ENCODE measurements at places on chromosomes 2 and 18. TPM values are rescaled to one million over a fixed set of nuclear protein-coding genes. Genes with fewer than 3 reads are reported as not detected.

GRCh38 chr2:233440714-233441113, 86.4 kb downstream of the DGKD start:
- H3K27ac ChIP-seq: no peak overlapping the region
- no peak overlapping the region for H3K4me3 ChIP-seq
- DNase-seq: no peak
- peaks cover 1% of the 10 kb centered on the region for H3K36me3 ChIP-seq
- no peaks in the 10 kb centered on the region for H3K4me1 ChIP-seq
- no peaks in the 10 kb centered on the region for H3K27me3 ChIP-seq

- peak overlapping the region; percentile 48 for H3K27ac ChIP-seq
- no peaks in the 10 kb centered on the region for H3K27me3 ChIP-seq
- H3K4me1 ChIP-seq: no peaks in the 10 kb centered on the region
- no peak for DNase-seq
These were observed 175.4 kb downstream of the THADA start for GRCh38 chr2:43420389-43420801.

DNA sequence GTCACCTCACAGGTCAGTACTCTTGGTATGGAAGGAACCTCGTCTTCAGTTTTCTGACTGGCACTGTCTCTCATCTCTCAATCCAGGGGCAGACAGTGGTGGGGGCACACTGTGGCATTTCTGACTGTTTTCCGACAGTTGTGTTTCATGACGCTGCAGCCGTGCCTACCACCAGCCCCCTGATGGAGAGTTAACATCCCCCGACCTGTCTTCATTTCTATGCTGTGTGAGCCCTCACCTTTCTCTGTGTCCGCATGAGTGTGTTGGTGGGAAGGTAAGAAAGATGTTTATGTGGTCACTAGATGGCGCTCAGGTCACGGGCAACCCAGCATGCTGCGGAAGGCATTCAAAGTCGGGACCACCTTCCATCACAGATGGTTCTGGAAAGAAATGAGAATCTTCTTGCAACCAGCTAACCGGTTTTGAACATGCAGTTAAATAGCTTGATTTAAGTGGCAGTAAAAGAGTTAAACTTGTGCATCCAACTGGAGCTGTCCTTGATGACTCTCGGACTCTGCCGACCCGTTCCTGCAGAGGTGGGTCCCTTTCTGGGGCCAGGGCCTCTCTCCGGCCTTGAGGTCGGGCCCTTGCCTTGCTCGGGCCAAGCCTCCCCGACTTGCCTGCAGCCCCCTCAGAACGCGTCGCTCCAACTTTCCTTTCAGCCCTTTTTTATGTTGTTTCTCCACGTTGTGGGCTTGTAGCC, 92.4 kb downstream of the DYSF start:
- no peak overlapping the region for H3K27ac ChIP-seq
- DNase-seq: peak; percentile 31
- peaks cover 13% of the 10 kb centered on the region for H3K27me3 ChIP-seq
- H3K4me3 ChIP-seq: no peak overlapping the region

- no peaks in the 10 kb centered on the region for H3K27me3 ChIP-seq
- H3K27ac ChIP-seq: no peak overlapping the region
- no peak for DNase-seq
- H3K4me1 ChIP-seq: no peaks in the 10 kb centered on the region
These were observed 262.6 kb upstream of the THUMPD2 start for GRCh38 chr2:40041422-40042382.

GRCh38 chr2:189751080-189751658, 11.4 kb downstream of the OSGEPL1 start:
- no peaks in the 10 kb centered on the region for H3K27me3 ChIP-seq
- H3K36me3 ChIP-seq: peaks cover 7% of the 10 kb centered on the region
- H3K27ac ChIP-seq: no peak overlapping the region
- no peaks in the 10 kb centered on the region for H3K4me1 ChIP-seq
- no peak for DNase-seq

GRCh38 chr2:74001121-74001520, 16.4 kb downstream of the TET3 start:
- H3K4me1 ChIP-seq: no peaks in the 10 kb centered on the region
- DNase-seq: peak; percentile 2
- H3K4me3 ChIP-seq: no peak overlapping the region

- no peaks in the 10 kb centered on the region for H3K27me3 ChIP-seq
- no peak overlapping the region for H3K27ac ChIP-seq
- no peaks in the 10 kb centered on the region for H3K36me3 ChIP-seq
- H3K4me3 ChIP-seq: no peak overlapping the region
- H3K4me1 ChIP-seq: no peaks in the 10 kb centered on the region
These were observed 416.5 kb upstream of the KCNH7 start for GRCh38 chr2:163255086-163255485.

DNA sequence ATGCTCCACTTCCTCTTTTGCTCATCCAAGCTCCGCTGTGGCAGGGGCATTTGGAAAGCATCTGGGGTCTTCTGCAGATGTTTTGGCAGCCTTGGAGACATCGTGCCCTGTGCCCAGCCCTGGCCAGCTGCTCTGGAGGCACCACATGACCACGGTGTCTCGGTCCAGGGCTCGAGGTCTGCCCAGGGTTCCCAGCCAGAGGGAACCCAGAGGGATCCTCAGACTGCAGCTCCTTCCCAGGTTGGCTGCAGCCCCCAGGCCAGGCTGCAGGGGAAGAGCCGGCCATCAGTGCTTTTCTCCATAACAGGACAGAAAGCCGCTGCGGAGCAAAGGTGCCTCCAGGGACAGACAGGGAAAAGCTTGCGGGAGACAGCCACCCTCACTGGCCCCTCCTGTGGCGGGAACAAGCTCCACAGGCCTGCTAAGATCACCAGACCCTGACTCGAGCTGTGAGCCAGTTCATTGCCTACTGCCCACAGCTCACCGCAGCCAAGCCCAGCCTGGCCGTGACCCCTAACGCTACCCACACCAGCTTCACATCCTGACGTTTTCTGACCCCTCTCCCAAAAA, 74.7 kb downstream of the SMAD7 start:
- no peaks in the 10 kb centered on the region for H3K27me3 ChIP-seq
- H3K36me3 ChIP-seq: no peaks in the 10 kb centered on the region
- no peak overlapping the region for H3K4me3 ChIP-seq
- DNase-seq: no peak

DNA sequence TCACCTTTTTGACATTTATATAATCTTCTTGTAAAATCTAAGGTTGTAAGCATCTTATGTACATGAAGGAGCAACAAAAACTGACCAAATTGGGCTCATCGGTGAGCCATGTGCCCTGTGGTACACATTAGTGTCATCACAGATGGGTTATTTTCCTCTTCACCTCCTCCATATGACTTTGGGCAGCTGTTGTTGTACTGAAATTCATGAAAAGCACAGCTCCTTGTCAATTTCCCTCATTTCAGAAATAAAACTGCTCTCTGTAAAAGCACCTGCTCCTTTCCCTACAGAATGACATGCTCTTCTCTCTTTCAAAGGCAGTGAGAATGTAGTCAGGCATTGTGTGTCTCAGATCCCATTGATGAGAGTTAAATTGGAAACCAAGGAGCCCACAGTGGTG, 42.0 kb downstream of the DTNA start:
- H3K27me3 ChIP-seq: no peaks in the 10 kb centered on the region
- no peak overlapping the region for H3K4me3 ChIP-seq
- no peaks in the 10 kb centered on the region for H3K36me3 ChIP-seq
- H3K27ac ChIP-seq: no peak overlapping the region
- DNase-seq: no peak
- no peaks in the 10 kb centered on the region for H3K4me1 ChIP-seq

GRCh38 chr18:65751155-65752085, 608 bp downstream of the CDH7 start:
- H3K4me1 ChIP-seq: no peaks in the 10 kb centered on the region
- no peak for DNase-seq
- no peaks in the 10 kb centered on the region for H3K36me3 ChIP-seq
- no peak overlapping the region for H3K27ac ChIP-seq
- H3K27me3 ChIP-seq: no peaks in the 10 kb centered on the region

DNA sequence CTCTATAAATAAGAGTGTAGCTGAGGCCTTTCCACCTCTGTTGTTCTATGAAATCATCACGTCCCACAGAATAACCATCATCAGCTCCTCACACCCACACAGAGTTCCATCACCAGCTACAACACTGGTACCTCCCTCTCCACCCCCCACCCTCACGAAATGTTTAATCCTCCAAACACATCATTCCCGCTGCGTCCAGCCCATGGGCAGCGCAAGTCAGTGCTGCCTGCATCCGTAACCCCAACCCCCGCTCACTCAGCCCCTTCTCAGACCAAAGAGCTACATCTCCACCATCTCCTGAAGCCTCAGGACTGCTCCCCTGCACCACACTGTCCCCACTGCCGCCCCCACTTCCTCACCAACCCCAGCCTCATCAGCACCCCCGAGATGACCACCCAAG, 19.4 kb downstream of the DNMT3A start:
- no peaks in the 10 kb centered on the region for H3K4me1 ChIP-seq
- DNase-seq: no peak
- no peaks in the 10 kb centered on the region for H3K36me3 ChIP-seq
- no peak overlapping the region for H3K4me3 ChIP-seq
- H3K27ac ChIP-seq: no peak overlapping the region

GRCh38 chr2:218880859-218881594, 375 bp downstream of the WNT10A start:
- H3K4me3 ChIP-seq: no peak overlapping the region
- H3K4me1 ChIP-seq: no peaks in the 10 kb centered on the region
- no peak for DNase-seq
- no peaks in the 10 kb centered on the region for H3K27me3 ChIP-seq
- H3K27ac ChIP-seq: no peak overlapping the region

GRCh38 chr2:96798733-96799622, 17.1 kb upstream of the CNNM3 start:
- H3K27ac ChIP-seq: no peak overlapping the region
- H3K4me1 ChIP-seq: no peaks in the 10 kb centered on the region
- H3K4me3 ChIP-seq: no peak overlapping the region
- no peaks in the 10 kb centered on the region for H3K27me3 ChIP-seq
- no peaks in the 10 kb centered on the region for H3K36me3 ChIP-seq

GRCh38 chr2:74481431-74481830, 1.4 kb downstream of the CCDC142 start:
- no peak overlapping the region for H3K27ac ChIP-seq
- no peak for DNase-seq
- H3K36me3 ChIP-seq: no peaks in the 10 kb centered on the region
- H3K4me3 ChIP-seq: peak overlapping the region; percentile 71
- peaks cover 14% of the 10 kb centered on the region for H3K4me1 ChIP-seq
- no peaks in the 10 kb centered on the region for H3K27me3 ChIP-seq

- no peaks in the 10 kb centered on the region for H3K36me3 ChIP-seq
- H3K27me3 ChIP-seq: no peaks in the 10 kb centered on the region
- H3K4me3 ChIP-seq: no peak overlapping the region
- no peak overlapping the region for H3K27ac ChIP-seq
These were observed 30.3 kb downstream of the TEX44 start for GRCh38 chr2:231622963-231623362.

DNA sequence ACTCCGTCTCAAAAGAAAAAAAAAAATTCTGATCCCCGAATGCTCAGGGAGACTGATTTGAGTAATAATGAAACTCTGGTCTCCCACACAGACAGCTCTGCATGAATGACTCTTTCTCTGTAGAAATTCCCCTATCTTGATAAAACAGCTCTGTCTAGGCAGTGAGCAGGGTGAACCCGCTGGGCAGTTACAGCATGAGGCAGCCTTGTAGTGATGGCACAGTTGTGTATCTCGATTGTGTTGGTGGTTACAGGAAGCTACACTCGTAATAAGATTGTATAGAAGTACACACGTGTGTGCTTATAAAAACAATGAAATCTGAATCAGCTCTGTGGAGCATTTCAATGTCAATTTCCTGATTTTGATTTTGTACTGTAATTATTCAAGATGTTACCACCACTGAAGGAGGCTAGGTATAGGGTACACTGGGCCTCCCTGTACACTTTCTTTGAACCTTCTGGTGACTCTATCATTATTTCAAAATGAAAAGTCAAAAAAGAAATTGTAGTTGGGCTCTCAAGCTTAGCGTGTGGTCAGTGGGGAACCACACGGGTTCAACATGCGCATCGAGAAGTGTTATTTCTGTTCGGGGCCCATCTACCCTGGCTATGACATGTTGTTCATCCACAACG, 34.9 kb upstream of the ATP8B1 start:
- H3K4me3 ChIP-seq: no peak overlapping the region
- no peak for DNase-seq
- no peak overlapping the region for H3K27ac ChIP-seq
- no peaks in the 10 kb centered on the region for H3K27me3 ChIP-seq

GRCh38 chr2:168357797-168358472, 98.1 kb upstream of the CERS6 start:
- no peak overlapping the region for H3K4me3 ChIP-seq
- H3K27ac ChIP-seq: no peak overlapping the region
- DNase-seq: no peak
- H3K36me3 ChIP-seq: no peaks in the 10 kb centered on the region
- peaks cover 10% of the 10 kb centered on the region for H3K4me1 ChIP-seq

DNA sequence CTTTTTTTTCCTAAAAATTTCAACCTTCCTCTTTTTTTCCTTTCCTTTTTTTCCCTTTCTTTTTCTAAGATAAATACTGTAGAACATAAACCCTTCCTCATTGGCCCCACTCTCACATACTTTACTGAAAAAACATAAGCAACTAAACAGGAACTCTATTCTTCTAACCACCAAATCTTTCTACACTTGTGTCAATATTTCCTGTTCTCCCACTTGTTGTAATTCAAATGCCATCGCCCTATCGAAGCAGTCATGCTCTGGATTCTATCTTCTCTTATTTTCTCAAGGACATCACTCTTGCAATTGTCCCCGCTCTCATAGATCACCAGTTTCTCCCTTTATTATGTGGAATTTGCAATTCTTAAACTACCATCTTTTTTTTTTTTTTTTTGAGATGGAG, 20.2 kb upstream of the SSB start:
- H3K4me1 ChIP-seq: no peaks in the 10 kb centered on the region
- no peaks in the 10 kb centered on the region for H3K27me3 ChIP-seq
- H3K4me3 ChIP-seq: no peak overlapping the region

DNA sequence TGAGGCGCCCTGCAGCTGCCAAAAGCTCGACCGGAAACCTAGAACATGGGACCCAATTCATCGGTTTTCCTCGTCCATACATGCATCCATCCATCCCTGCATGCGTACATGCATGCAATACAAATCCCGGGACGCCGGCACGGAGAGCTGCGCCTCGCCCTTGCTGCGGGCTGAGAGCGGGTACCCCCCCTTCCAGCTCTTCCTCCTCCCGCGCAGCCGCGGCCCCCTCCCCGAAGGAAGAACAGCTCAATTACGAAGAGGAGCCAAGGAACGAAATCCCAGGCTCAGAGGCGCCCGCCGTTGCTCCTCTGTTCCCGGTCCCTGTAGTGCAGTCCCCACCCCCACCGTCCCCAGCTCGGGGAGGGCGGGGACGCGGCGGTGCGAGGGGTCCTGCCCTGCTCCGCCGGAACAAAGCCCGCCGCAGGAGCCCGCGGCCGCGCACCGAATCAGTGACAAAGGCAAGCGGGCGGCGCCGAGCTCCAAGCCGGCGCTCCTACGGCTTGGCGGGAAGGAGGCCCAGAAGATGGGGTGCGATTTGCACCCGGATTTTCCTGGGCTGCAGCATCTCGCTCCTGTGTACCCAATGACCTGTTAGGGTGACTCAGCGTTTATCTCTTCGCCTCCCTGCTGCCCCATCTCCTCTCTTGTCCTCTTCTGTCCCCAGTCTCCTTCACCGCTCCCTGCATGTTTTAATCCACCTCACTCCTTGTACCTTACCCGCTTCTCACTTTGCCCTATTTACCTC, 8.9 kb upstream of the POU3F3 start:
- DNase-seq: no peak
- H3K27me3 ChIP-seq: peaks cover 5% of the 10 kb centered on the region
- H3K27ac ChIP-seq: no peak overlapping the region
- H3K36me3 ChIP-seq: no peaks in the 10 kb centered on the region
- no peaks in the 10 kb centered on the region for H3K4me1 ChIP-seq
- H3K4me3 ChIP-seq: no peak overlapping the region

The SCN9A gene
- total RNA-seq: 3.5 TPM

The SCN3A gene
- total RNA-seq: 0.64 TPM

The ZNF804A gene
- 0.29 TPM for total RNA-seq

The HES6 gene
- total RNA-seq: 4.0 TPM

The SH3BP4 gene
- 73.6 TPM for total RNA-seq

The HSPD1 gene
- total RNA-seq: 227 TPM

The CTDSP1 gene
- 95.9 TPM for total RNA-seq

The STPG4 gene
- not detected for total RNA-seq
